ENCODE measurements at places on chromosomes 1 and 21. TPM values are rescaled to one million over a fixed set of nuclear protein-coding genes. Genes with fewer than 3 reads are reported as not detected.

GRCh38 chr1:40245686-40246085 is 2.1 kb upstream of the TMCO2 start:
- no peak for DNase-seq

DNA sequence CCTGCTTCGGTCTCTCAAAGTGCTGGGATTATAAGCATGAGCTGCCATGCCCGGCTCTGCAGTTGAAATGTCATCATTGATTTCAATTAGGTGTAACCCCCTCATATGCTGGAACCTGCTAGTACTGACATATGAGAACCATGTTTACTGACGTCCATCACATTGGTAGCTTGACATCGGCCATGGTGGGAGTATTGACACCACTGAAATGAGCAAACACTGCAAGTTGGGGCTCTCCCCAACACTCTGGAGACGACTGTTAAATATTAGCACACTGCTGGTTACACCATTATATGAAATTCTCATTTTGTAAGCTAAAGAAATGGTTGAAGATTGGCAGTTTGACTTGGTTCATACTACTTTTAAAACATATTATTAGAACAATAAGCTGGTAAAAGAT is 63.7 kb downstream of the CNST start:
- DNase-seq = no peak

DNA sequence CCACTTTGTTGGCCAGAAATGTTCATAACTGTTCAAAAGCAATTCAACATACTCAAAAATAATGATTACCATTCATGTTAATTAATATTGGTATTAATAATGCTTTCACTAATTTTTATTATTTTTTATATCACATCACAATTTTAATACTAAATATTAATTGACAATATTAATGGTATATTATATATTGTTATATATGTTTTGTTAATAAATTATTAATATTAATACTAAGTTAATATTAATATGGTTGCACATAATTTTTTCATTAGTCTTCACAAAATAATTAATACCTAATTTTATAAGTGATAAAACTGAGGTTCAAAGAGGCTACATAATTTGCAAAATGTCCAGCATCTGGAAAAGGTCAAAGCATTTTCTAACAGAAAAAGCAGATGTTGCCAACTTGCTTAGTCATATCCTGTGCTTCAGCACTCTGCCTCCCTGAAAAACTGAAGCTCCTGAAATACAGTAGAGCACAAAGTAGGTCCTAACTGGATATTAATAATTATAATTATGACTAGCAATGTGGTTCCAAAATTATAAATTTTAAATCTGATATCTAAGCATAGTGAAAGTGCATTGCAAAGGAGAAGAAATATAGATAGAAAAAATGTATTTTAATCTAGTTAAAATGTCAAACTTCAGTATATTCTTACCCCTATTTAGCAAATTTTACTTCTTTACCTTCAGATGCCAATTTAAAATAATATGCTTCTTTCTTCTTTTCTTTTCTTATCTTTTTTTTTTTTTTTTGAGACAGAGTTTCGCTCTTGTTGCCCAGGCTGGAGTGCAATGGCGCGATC is 123.2 kb upstream of the TNFSF4 start:
- DNase-seq = no peak

GOLT1A gene
- polyA plus RNA-seq = 104 TPM
